ENCODE measurements at places on chromosomes 2 and 18.

DNA sequence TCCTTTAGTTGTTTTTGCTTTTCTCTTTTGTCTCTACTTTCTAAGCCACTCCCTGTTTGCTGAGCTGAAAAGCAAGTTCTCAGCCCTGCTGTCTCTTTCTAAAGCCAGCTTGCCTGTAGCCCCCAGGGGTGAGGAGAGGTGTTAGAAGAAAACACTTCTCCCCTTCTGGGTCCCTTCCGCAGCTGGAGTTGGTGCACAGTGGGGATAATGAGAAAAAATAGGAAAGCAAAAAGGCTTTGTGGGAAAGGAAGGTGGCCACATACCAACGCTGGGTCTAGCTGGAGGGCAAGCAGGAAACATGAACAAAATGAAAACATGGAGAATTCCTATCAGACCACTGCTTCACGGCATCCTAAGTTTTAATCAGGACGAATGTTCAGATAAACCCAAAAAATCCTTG is 15.5 kb upstream of the SLC20A1 start:
- DNase-seq: no peak

GRCh38 chr2:142041105-142041504 is 89.7 kb downstream of the LRP1B start:
- no peak for DNase-seq

DNA sequence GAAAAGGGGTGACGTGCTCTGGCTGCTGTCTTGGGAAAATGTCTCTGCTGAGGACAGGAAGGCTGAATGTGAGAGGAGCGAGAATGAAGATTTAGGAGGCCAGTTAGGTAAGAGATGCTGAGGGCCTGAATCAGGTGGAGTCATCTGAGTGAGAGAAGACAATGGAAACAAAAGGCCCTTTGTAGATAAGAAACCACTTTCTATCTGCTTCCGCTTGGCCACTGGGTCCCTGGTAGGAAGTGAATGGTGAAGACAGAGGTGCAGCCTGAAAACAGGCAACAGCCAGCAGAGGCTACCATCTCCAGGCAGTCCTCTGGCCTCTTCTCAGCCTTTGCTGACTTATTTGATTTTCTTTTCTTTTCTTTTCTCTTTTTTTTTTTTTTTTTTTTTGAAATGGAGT is 374.0 kb upstream of the SLC14A2 start:
- DNase-seq: no peak

- no peak for DNase-seq
These were observed 74.0 kb downstream of the PMS1 start for GRCh38 chr2:189858291-189858690.

DNA sequence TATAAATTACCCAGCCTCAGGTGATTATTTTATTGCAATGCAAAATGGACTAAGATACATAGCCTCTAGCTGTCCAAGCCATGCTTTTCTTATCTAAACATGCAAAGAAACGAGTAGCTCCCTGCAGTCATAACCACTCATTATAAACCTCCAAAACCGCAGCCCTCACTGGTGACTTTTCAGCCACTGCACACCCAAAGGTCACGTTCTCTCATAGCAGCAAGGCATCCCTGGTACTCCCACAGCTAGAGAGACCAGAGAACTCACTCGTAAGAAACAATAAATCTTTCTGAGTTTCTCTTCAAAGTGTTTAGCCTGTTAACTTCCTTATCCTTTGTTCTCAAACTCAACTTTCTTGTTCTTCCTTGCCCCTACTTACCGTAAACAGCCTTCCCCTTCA is 28.5 kb upstream of the RALBP1 start:
- no peak for DNase-seq

GRCh38 chr2:233764761-233765160 is 4.7 kb downstream of the UGT1A1 start:
- DNase-seq: no peak

GRCh38 chr2:235575431-235575830 is 81.6 kb downstream of the AGAP1 start:
- no peak for DNase-seq

- no peak for DNase-seq
These were observed 264.8 kb downstream of the ANAPC1 start for GRCh38 chr2:111618978-111619902.

GRCh38 chr2:75528221-75528977 is 32.3 kb downstream of the EVA1A start:
- no peak for DNase-seq

GRCh38 chr2:78408795-78409118 is 616.7 kb upstream of the REG3G start:
- DNase-seq: no peak

DNA sequence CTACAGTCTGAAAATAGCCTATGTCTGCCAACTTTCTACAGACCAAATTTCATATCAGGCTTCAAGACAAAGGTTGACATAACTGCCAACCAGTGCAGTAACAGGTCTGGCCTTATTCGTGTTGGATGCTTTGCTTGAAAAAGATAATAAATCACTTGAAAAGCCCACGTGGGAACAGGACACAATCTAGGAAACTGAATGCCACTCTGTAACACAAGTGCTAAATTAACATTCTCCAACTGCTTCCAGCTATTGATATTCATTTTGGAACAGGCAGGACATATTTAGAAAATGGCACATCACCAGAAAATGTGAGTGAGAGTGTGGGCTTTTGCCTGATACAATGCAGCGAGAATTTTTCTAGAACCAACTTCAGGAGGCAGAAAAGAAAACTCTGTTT is 165.9 kb upstream of the CCDC150 start:
- no peak for DNase-seq

GRCh38 chr2:20641123-20641985 is 9.5 kb downstream of the HS1BP3 start:
- DNase-seq: no peak

DNA sequence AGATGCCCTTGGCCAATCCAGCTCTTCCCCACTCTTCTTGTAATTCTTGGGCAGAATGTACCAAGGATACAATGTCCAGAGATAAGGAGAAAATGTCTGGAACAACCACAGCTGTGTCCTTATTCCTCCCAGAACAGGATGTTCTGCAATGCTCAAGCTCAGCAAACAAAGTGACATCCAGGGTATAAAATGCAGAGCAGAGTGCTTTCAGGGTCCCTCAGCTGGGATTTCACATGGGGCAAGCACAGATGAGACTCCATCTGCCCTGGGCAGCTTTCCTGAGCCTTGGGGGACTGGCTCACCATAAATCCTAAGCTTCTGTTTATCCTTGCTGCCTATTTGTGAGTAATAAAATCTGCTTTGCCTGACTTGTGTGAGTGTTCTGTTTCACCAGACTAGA is 127.4 kb downstream of the VAPA start:
- DNase-seq: no peak

GRCh38 chr2:74696829-74697228 is 42.8 kb downstream of the SEMA4F start:
- no peak for DNase-seq

DNA sequence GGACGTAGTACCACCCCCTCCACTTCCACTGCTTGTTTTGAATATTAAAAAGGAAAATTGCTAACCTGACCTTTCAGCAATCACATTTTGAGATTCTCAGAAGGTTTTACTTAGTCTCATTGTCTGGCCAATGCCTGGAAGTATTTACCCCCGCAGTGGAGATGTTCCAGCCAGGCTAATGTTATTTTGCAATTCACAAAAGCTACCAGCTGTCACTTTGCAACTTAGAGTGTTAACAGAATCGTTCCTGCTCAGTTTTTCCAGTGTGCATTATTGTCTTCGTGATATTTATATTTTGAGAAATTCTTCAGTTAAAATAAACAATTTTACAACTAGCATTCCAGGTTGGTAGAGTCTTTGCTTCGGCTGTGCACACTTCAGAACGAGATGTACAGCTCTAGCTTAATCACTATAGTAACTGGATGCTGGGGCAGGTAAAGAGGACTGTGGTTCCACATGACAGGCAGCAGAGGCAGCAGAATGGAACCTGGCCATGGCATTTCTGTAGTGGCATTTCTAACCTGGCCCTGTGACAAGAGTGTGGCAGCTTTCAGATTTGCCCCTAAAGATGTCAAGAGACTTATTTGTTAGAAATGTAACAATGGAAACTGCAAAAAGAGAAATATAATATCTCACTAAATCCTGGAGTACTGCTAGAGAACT is 85.1 kb downstream of the DTNA start:
- no peak for DNase-seq

GRCh38 chr2:42233976-42234441 is 64.9 kb downstream of the EML4 start:
- no peak for DNase-seq

DNA sequence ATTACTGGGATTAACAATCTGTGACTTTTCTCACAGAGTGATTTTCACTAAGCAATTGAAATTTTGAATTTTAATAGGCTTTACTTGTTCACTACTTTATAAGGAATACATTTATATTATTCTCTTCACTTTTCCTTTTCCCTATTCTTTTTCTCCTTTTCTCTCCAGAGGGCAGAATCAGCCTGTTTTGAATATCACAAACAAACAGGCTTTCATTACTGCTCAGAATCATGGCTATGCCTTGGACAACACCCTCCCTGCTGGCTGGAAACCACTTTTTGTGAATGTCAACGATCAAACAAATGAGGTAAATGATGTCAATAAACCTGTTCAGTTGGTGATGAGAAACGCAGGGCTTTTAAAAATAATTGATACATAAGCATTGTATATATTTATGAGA is 35.3 kb downstream of the CPS1 start:
- DNase-seq: no peak

- DNase-seq: no peak
These were observed 198.9 kb upstream of the PIK3C3 start for GRCh38 chr18:41756141-41756540.

DNA sequence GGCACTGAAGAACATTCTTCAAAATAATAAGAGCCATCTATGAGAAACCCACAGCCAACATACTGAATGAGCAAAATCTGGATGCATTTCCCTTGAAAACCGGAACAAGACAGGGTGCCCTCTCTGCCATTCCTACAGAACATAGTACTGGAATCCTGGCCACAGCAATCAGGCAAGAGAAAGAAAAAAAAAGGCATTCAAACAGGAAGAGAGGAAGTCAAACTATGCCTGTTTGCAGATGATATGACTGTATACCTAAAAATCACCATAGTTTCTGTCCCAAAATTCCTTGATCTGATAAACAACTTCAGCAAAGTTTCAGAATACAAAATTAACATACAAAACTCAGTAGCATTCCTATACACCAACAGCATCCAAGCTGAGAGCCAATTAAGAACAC is 119.5 kb upstream of the PARD3B start:
- no peak for DNase-seq

DNA sequence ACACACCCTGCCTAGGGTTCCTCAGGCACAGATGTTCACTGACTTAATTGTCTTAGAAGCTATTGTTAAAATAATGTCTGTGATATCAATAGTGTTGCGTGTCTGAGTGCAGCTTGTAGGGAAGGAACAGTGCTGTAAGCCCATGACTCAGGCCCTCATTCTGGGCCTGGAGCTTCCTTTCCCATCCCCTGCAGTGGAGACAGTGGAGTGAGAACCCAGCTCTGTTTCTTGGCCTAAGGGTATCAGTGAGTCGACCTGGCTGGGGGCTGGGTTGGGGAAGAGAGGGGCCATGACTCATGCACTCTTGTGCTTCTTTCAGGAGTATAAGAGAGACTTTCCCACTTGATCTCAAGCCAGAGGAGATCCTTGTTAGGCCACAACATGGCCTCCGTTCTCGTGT is 106.8 kb downstream of the HRH4 start:
- peak; percentile 49 for DNase-seq

DNA sequence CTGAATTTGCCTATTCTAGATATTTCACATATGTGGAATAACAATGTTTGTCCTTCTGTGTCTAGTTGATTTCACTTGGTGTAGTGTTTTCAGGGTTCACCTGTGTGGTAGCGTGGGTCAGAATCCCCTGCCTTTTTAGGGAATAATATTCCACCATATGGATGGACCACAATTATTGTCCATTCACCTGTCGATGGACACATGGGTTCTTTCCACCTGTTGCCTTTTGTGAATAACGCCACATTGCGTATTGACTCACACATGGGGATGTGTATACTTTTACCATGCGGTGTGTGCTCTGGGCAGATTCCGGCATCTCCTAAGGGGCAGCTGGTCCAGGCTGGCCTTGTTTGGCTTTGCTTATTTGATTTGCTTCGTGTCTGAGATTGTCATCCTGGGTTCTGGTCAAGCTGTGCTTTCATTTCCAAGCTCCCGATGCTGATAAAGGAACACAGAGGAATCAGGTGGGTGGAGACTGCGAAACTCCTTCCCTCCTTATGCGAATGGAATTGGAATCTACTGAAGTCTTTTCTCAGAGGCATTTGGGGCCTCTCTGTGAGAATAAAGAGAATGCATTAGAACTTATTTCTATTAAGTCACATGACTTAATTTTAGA is 18.9 kb upstream of the ALLC start:
- DNase-seq: no peak

- DNase-seq: no peak
These were observed 38.7 kb downstream of the CCDC138 start for GRCh38 chr2:108825254-108825653.

GRCh38 chr2:136104977-136105376 is 13.0 kb downstream of the CXCR4 start:
- DNase-seq: peak; percentile 43

- DNase-seq: no peak
These were observed 1098.0 kb upstream of the ZEB2 start for GRCh38 chr2:145617906-145618305.

DNA sequence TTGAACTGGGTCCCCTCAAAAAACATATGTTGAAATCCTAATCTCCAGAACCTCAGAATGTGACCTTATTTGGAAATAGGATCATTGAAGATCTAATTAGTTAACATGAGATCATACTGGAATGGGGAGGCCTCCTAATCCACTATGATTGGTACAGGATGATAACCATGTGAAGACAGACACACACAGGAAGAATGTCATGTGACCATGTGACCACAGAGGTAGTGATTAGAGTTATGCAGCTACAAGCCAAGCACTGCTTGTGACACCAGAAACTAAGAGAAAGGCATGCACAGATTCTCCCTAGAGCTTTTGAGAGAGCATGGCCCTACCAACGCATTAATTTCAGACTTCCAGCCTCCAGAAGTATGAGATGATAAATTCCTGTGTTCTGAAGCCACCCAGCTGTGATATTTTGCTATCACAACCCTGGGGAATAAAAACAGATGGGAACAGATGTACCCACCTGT is 47.0 kb upstream of the TGIF1 start:
- DNase-seq: no peak

GRCh38 chr18:44967599-44967998 is 286.9 kb downstream of the SETBP1 start:
- DNase-seq: no peak

GRCh38 chr2:179932786-179933185 is 71.4 kb upstream of the ZNF385B start:
- no peak for DNase-seq

DNA sequence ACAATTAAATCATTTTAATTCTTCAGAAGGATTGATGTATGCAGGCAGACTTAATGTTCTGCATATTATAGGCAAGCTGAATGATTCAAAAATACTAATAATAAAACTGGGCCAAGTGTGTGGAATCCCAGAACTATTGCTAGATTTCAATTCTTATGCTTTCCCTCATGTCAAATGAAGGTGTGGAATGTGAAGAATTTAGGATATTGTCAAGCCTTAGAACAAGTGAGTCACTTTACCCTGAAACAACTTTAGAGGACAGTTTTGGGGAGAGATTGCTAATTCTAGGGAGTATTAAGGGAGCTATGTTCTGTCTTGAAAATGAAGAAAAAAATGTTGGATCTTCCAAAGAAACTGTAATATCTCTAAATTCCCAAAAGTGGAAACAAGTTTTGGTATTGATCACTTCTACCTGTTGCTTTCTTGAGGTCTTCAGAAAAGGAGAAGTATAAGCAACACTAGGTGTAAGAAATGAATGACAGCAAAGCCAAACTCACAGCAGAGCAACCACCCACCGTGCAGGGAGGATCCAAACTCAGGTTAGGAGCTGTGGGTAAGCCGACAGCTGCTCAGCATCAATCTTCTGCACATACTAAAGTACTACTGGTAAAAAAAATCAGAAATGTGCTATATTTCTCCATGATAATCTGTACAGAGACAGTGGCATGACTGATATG is 818.1 kb downstream of the SLC4A3 start:
- DNase-seq: no peak
